ENCODE measurements at places on chromosomes 11 and 22.

DNA sequence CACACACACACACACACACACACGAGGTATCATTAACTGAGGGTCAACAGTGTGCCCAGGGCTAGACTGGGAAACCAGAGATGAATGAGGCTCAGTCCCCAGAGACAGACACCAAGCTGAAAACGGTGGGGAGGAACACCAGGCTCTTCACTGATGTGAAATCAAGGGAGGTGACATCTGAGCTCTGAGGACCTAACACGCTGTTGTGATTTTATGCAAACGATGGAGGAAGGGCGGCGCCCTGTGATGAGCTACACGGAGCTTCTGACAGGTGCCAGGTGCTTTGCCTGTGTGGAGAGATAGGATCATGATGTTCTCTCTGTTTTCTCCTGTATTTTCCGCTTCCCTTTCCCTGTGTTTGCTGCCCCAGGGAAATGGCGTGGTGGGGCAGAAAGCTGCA is 6.5 kb upstream of the CYB5R3 start:
- no peak for DNase-seq

DNA sequence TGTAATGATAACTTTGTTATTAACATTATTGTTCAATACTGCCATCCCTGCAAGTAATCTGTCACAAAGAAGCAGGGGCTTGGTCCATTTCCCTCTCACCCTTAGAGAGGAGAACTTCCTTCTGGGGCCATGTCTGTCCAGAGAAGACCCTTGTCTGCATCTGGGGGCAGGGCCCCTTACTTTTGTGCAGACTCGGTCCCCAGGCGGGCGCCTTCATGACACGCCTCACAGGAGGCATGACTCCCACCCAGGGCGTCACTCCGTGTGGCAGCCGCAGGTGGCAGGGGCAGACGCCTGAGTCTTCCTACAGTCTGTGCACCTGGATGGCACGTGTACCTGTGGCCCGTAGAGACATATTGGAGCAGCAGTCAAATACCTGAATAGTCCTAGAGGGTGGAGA is 21.8 kb upstream of the B3GAT1 start:
- no peak for DNase-seq

- no peak for DNase-seq
Measured at GRCh38 chr11:47171856-47172255, 4.8 kb downstream of the ARFGAP2 start.

GRCh38 chr11:47189100-47189834 is 3.0 kb upstream of the PACSIN3 start:
- peak; percentile 70 for DNase-seq

DNA sequence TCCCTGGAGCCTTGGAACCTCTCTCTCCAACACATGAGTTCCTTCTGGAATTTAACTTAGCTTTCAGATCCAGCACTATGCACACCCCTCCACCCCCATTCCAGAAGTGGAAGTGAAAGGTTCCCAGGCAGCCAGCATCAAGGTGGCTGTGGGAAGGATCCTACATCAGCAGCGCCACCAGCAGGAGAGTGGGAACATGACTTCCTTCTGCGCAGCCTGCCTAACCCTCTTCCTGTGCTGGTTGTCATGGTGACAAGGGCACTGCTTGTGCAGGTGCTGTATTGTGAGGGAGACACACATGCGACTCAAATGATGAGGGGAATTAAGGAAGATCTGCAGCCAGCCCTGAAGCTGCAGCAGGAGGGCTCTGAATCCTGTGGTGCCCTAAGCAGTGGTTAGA is 904.5 kb upstream of the API5 start:
- DNase-seq, result no peak

DNA sequence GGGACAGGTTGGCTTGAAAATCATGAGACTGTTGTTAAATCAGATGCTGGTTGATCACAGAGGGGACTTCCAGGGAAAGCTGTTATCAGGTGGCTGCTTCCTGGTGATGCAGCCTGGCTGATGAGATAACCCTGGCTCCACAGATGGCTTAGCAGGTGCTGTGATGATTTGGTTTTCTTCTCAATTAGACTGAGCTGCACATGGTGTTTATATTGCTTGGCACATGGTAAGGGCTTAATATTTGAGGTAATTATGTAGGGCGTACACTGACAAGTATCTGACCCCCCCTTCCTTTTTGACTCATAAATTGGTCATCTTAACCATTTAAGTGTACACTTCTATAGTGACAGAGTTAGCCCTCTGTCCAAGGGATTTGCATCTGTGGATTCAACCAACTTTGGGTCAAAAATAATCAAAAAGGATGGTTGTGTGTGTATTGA is 7.0 kb downstream of the RPS3 start:
- no peak for DNase-seq

DNA sequence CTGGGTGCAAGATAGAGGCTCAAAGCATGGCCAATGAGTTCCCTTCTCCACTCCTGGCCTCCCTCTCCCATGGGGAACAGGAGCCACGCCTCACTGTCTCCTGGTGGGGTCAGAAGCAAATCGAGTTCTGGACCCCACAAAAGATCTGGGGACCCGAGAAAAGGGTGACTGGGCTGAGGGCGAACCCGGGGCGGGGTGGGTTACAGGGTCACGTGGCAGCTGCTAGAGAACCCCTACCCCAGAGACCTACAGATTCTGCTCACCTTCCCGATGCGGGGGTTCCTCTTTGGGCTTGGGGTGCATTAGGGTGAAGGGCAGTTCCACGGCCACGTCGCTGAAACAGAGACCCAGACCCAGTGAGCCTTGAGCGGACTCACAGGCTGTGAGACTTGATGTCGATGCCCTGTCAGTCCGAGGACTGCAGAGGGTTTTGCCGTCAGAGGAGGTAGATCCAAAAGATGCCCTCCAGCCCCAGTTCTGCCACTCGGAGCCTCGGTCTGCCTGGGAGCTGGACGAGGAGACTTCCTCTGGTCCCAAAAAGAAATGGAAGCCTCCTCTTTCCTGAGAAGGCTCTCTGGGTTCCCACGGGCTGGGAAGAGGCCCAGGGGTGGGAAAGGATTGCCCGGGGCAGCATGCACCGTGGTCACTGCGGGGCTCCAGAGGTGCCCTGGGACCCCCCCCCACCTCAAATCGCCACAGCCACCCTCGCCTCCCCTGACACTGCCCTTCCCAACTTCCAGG is 28.2 kb downstream of the TPBGL start:
- DNase-seq, result no peak

DNA sequence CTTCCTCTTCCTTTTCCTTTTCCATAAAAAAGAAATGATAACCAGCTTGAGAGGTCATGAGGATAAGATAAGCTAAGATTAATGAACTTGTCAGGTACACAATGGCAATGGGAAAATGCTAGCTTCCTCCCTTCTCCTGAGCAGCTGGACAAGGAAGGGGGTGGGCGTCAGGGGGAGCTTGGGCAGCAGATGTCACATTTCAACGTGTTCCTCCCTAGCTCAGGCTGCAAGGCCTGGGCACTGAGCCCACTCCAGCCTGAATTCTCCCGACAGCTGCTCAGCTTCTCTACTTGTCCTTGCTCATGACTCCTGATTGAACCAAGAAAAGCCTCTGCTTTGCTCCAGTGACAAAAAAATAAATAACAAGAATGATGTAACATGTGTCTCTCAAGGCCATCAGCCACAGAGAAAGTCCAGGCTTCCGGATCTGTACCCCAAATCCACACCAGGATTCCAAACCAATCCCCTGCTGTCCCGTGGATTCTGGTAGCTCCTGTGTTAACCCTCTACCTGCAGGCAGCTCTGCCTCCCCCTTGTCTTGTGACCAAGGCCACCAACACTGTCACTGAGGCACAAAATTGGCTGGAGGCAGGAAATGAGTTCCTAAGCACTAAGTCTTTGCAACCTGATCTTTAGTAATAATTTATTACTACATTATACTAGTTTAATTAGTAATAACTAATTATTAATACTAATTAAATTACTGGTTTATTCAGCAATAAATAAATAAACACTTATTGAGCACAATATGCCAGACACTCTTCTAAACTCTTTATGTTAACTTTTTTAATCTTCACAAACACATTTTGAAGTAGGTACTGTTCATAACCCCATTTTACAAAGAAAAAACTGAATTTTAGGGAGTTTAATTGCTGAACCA is 146.5 kb downstream of the CCDC34 start:
- peak; percentile 54 for DNase-seq

GRCh38 chr22:20458530-20459151 is 21.0 kb upstream of the SCARF2 start:
- no peak for DNase-seq

GRCh38 chr11:88482871-88483301 is 145.3 kb upstream of the CTSC start:
- peak; percentile 32 for DNase-seq

DNA sequence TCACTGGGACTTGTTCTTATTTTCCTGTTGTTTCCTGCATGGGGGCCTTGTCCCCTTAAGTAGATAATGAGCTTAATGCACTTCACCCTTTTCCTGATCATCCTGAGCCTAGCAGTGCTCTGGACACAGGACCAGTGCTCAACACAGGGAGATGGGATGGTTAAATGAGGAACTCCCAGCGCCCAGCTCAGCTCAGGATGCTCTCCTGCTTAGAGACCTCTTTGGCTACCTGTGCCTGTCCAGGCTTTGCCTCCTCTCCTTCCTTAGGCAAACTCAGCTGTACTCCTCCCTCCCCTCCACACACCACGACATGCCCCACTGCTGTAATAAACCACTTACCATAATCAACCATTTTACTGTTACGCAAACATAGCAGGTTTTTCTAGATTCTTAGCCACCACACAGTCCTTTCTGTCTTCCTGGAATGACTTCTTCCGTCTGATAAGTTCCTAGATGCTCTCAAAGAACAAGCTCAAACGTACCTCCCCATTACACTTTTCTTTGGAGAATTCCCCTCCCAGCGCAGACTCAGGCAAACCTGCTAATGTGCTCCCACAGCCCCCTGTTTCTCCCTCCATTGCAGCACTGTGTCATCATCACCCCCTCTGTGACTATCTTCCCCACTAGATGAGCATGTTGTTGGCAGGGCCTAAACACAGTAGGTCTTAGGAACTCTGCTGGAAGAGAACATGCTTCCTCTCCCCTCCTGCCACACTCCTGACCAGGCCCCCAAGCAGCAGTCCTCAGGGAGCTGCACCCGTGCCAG is 113.6 kb downstream of the MICAL2 start:
- DNase-seq, result no peak

DNA sequence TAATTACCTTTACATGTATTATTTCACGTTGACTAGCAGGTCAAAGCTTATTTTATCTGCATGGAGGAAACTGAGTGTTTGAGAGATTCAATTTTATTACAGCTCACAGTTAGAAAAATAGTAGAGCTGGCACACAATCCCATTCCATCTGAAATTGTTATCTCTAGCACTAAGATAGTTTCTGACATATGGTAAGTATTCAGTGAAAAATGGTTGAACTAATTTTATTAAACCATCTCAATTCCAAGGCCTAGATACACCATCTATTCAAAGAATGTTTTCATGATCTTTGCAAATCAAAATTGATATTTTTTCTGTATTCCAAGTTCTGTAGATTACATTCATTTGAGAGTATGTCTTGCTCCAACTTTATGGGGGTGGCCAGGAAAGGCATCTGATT is 125.4 kb upstream of the FAT3 start:
- no peak for DNase-seq

DNA sequence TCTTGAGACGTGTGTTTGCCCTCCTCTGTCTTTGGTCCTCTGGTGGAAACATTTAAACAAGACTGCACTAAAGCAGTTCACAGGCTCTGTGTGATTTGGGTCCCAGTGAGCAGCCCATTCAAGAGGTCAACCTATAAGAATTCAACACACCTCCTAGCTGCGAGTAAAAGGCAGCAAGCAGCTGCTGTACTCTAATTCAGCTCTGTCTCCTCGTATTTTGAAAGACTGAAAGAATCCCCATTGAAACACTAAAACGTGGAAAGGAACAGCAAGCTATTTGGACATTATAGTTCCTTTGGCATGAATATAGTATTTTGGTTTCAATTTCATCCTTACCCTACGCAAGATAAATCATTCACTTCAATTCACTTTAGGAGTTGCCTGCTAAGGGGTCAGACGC is 1046.7 kb downstream of the DLG2 start:
- no peak for DNase-seq

DNA sequence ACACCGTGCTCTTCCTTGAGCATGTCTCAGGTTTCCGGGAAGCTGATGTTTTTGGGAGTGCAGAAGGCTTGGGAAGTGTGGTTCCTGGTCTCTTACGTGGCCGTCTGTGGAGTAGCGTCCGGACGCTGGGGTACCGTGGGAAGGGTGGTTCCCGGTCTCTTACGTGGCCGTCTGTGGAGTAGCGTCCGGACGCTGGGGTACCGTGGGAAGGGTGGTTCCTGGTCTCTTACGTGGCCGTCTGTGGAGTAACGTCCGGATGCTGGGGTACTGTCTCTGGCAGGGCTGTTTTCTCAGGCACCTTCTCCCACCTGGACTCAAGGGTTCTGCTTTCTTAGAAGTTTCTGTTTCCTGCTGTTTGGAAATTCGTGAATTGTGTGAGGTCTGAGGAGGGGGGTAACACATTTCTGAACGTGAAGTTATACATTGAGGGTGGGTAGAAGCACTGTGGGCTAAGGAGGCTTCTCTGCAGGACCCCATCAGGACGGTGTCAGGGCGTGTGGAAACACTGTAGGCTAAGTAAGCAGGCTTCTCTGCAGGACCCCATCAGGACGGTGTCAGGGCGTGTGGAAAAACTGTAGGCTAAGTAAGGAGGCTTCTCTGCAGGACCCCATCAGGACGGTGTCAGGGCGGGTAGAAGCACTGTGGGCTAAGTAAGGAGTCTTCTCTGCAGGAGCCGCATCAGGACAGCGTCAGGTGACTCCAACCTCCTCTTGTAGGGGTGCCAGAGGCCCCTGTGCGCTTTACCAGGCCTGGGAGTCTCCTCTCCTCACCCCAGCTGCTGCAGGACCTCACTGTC is 5.3 kb upstream of the IFITM3 start:
- no peak for DNase-seq

GRCh38 chr11:57349491-57350274 is 11.5 kb downstream of the P2RX3 start:
- peak; percentile 36 for DNase-seq

- no peak for DNase-seq
Measured at GRCh38 chr22:23325183-23325582, 144.9 kb downstream of the BCR start.

DNA sequence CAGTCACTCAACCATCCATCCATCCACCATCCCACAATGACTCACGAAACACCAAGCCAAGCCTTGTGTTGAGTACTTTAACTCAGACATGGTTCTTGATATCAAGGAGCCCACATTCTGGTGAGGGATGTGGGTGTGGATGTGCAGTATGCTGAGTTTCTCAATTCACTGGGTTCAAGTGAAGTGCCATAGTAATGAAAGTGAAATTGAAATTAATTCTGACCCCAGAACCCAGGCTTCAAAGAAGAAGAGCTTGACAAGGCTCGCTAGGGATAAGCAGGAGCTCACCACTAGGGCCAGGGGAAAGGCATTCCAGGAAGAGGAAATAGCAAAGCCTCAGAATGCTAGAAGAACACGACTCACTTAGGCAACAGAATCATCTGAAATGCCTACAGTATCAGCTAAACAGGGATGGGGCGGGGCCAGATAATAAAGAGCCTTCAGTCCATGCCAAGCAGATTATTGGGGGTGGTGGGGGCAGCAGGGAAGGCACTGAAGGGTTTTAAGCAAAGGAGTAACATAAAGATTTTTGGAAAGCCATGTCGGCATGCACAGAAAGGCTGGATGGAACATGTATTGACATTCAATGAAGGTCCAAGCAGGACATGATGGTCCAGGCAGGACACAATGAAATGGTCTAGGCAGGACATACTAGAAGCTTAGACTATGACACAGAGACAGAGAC is 37.2 kb downstream of the RTL6 start:
- DNase-seq, result no peak

Data from astrocyte of the spinal cord (primary cell).